ENCODE measurements at places on chromosomes 12 and 14. TPM values are rescaled to one million over a fixed set of nuclear protein-coding genes. Genes with fewer than 3 reads are reported as not detected.
A peak's percentile ranks its signal among the peaks of the same experiment; 100 is the strongest.

DNA sequence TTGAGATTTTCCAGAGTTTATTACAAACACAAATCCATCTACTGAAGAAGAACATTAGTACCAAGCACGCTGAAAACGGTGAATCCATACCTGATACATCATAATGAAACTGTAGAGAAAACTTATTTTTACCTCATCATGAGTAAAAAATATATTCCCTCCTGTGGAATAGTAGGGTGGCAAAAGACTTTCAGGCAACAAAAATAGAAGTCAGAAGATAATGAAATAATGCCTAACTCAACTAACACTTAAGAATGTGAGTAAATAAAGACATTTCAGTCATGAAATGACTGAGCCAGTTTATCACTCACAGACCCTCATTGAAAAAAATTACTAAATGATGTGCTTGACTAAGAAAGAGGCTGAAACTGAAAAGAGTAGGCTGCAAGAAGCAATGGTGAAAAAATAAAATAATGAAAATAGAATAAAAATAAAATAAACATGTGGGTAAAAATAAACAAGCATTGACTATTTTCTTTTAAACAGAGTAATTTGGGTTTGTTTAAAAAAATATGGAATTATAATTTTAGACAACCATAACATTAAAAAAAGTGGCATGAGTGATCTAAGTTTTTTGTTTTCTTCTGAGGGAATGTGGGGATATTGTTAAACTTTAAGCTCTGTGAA lies 148.6 kb downstream of the ASCL1 start:
- no peak overlapping the region for H3K4me3 ChIP-seq
- H3K36me3 ChIP-seq = no peaks in the 10 kb centered on the region
- no peak for DNase-seq

- H3K27me3 ChIP-seq = peaks cover 25% of the 10 kb centered on the region
- H3K36me3 ChIP-seq = no peaks in the 10 kb centered on the region
- DNase-seq = no peak
- H3K4me1 ChIP-seq = peaks cover 4% of the 10 kb centered on the region
Observed at GRCh38 chr14:102768223-102769048, 8.8 kb upstream of the TRAF3 start.

DNA sequence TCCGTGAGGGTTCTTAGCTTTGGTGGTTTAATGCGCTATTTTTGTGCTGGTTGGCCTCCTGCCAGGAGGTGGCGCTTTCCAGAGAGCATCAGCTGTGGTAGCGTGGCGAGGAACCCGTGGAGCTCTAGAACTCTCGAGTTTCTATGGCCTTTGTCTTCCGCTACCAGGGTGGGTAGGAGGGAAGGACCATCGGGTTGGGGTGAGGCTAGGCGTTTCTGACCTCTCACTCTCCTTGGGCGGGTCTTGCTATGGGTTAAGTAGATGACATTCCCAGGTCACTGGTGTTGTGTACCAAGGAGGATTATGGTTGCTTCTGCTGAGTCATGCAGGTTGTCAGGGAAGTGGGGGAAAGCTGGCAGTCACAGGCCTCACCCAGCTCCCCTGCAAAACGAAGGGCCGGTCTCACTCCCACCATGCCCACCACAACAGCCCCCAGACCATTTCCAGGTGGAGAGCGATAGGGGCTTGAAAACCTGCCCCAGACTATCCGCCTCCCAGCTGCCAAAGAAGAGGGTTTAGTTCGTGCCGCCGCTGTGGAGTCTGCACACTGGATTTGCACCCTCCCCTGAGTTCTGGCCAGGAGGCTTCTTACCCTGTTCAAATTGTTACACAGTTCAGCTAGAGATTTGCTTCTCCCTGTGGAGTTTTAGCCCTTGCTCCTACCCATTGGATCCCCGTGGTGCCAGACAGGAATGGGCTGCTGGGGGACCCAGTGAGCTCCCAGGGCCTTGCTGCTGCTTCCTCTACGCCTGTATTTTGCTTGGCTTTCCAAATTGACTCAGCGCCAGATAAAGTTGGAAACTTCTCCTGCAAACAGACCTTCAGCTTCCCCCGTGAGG lies 21.9 kb downstream of the RNFT2 start:
- no peak overlapping the region for H3K27ac ChIP-seq
- no peak for DNase-seq
- no peak overlapping the region for H3K4me3 ChIP-seq
- H3K4me1 ChIP-seq = peaks cover under 1% of the 10 kb centered on the region
- no peaks in the 10 kb centered on the region for H3K27me3 ChIP-seq

- no peaks in the 10 kb centered on the region for H3K36me3 ChIP-seq
- no peak overlapping the region for H3K27ac ChIP-seq
Observed at GRCh38 chr14:59185676-59186075, 2.8 kb upstream of the DAAM1 start.

- no peak for DNase-seq
- no peaks in the 10 kb centered on the region for H3K36me3 ChIP-seq
- no peak overlapping the region for H3K27ac ChIP-seq
- no peak overlapping the region for H3K4me3 ChIP-seq
Observed at GRCh38 chr12:83805873-83806272, 1106.7 kb downstream of the SLC6A15 start.

GRCh38 chr14:76337635-76338545 lies 38.0 kb upstream of the ESRRB start:
- no peaks in the 10 kb centered on the region for H3K4me1 ChIP-seq
- H3K36me3 ChIP-seq = no peaks in the 10 kb centered on the region
- no peak for DNase-seq

DNA sequence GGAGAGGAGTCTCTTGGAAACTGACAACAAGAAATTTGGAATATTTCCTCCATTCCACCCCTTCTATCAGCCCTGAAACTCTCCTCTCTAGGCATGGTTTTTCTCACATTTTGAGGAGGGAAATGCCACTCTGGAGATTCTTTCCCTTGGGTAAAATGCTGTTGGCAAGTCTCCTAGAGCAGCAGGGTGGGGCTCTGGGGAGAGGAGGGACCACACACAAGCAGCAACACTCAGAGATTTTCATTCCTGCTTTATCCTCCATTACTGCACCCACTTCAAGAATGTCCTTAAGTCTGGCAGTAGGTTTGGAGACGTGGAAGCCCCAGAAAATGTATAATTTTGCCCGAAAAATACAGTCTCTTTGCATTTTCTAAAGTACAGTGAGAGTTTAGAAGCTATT lies 130.8 kb upstream of the FLRT2 start:
- no peaks in the 10 kb centered on the region for H3K36me3 ChIP-seq
- H3K4me1 ChIP-seq = peaks cover 21% of the 10 kb centered on the region
- H3K27me3 ChIP-seq = peaks cover 4% of the 10 kb centered on the region
- no peak overlapping the region for H3K27ac ChIP-seq

GRCh38 chr12:132100306-132101065 lies 43.6 kb downstream of the DDX51 start:
- H3K4me1 ChIP-seq = no peaks in the 10 kb centered on the region
- H3K27ac ChIP-seq = no peak overlapping the region
- H3K4me3 ChIP-seq = no peak overlapping the region
- no peaks in the 10 kb centered on the region for H3K27me3 ChIP-seq

GRCh38 chr12:15318841-15319240 lies 3.5 kb upstream of the PTPRO start:
- DNase-seq = no peak
- peaks cover 10% of the 10 kb centered on the region for H3K4me1 ChIP-seq
- no peak overlapping the region for H3K27ac ChIP-seq
- H3K4me3 ChIP-seq = no peak overlapping the region
- H3K27me3 ChIP-seq = peaks cover 15% of the 10 kb centered on the region
- H3K36me3 ChIP-seq = no peaks in the 10 kb centered on the region

DNA sequence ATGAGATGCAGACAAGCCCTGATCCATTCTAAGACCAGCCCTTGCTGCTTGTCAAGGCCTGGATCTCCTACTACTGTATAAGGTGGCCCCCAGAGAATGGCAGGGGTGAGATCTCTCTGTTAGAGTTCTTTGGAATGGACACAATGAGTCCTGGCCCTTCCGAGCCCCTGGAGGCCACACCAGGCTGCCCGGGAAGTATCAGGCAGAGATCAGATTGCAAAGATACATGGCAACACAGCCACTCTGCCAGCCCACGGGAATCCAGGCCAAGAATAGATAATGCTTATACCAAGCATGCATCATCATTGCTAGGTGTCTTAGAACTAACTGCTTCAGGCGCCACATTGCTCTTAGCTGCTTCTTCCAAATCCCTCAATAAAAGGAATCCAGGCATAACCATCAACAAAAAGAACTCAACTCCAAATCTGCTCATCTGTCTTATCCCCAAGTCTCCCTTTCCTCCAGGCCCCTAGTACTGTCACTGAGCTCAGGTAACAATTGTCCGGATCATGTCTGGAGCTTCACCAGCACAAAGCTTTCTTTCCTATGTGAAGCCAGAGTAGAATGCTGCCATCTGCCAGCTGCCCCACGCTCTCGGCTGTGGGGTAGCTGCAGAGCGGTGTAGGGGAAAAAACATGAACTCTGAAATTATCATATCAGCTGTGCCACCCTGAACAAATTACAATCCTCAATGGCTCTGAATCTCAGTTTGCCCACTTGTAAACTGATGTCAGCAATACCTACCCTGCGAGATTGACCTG lies 5.5 kb upstream of the VASH1 start:
- no peak overlapping the region for H3K4me3 ChIP-seq
- peaks cover 1% of the 10 kb centered on the region for H3K4me1 ChIP-seq
- no peaks in the 10 kb centered on the region for H3K36me3 ChIP-seq
- no peak overlapping the region for H3K27ac ChIP-seq
- peaks cover 21% of the 10 kb centered on the region for H3K27me3 ChIP-seq
- DNase-seq = no peak

The CDKN1B gene
- total RNA-seq = 28.9 TPM

GRCh38 chr12:68264857-68265256 lies 11.5 kb upstream of the IL22 start:
- H3K27ac ChIP-seq = peak overlapping the region; percentile 19
- H3K36me3 ChIP-seq = no peaks in the 10 kb centered on the region
- peaks cover 29% of the 10 kb centered on the region for H3K4me1 ChIP-seq
- DNase-seq = peak; percentile 41
- no peak overlapping the region for H3K4me3 ChIP-seq
- peaks cover 18% of the 10 kb centered on the region for H3K27me3 ChIP-seq

GRCh38 chr14:95597784-95598211 lies 62.9 kb downstream of the GLRX5 start:
- H3K27me3 ChIP-seq = peaks cover 8% of the 10 kb centered on the region
- no peaks in the 10 kb centered on the region for H3K36me3 ChIP-seq
- H3K4me3 ChIP-seq = no peak overlapping the region
- DNase-seq = peak; percentile 4
- H3K27ac ChIP-seq = no peak overlapping the region

GRCh38 chr14:104445832-104446381 lies 133.7 kb upstream of the C14orf180 start:
- no peak for DNase-seq
- H3K4me3 ChIP-seq = no peak overlapping the region
- no peak overlapping the region for H3K27ac ChIP-seq
- peaks cover 11% of the 10 kb centered on the region for H3K36me3 ChIP-seq
- H3K27me3 ChIP-seq = no peaks in the 10 kb centered on the region

GRCh38 chr12:20097626-20098025 lies 270.7 kb upstream of the PDE3A start:
- H3K36me3 ChIP-seq = no peaks in the 10 kb centered on the region
- no peaks in the 10 kb centered on the region for H3K4me1 ChIP-seq
- H3K4me3 ChIP-seq = no peak overlapping the region
- H3K27me3 ChIP-seq = peaks cover 1% of the 10 kb centered on the region
- no peak overlapping the region for H3K27ac ChIP-seq

DNA sequence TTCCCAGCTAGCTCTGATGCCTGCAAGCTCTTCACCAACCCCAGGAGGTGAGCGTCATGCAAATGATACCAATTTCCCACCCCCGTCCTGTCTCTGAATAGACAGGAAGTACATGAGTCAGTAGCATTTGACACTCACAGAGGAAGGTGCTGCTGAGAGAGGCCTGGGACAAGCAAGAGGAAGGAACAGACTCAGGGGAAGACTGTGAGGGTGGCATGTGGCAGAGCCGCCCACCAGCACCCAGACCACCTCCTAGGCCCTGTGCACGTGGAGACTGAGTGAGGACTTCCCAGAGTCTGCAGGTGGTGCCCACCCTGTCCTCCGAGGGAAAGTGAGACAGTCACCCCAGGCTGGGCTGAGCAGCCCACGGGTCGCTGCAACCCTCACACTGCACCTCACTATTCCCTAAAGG lies 199.5 kb upstream of the SFSWAP start:
- DNase-seq = no peak
- no peak overlapping the region for H3K4me3 ChIP-seq
- peaks cover 14% of the 10 kb centered on the region for H3K36me3 ChIP-seq
- H3K27me3 ChIP-seq = peaks cover 3% of the 10 kb centered on the region

The NRL gene
- 0.38 TPM for total RNA-seq

GRCh38 chr12:80299219-80299618 lies 144.8 kb upstream of the PTPRQ start:
- peaks cover 9% of the 10 kb centered on the region for H3K4me1 ChIP-seq
- H3K4me3 ChIP-seq = no peak overlapping the region
- H3K27me3 ChIP-seq = peaks cover 3% of the 10 kb centered on the region
- H3K36me3 ChIP-seq = no peaks in the 10 kb centered on the region
